Activated CD4-positive, alpha-beta T cell treated with anti-CD3 and anti-CD28 coated beads for 4 hours (primary cell): ENCODE measurements at places on chromosomes 5 and 9.

GRCh38 chr5:157167214-157167621, 1.2 kb upstream of the GARIN3 start:
- DNase-seq = no peak

- no peak for DNase-seq
Observed at GRCh38 chr5:2747363-2748162, 3.9 kb downstream of the IRX2 start.

- no peak for DNase-seq
Observed at GRCh38 chr5:91332267-91333045, 50.7 kb downstream of the ARRDC3 start.

DNA sequence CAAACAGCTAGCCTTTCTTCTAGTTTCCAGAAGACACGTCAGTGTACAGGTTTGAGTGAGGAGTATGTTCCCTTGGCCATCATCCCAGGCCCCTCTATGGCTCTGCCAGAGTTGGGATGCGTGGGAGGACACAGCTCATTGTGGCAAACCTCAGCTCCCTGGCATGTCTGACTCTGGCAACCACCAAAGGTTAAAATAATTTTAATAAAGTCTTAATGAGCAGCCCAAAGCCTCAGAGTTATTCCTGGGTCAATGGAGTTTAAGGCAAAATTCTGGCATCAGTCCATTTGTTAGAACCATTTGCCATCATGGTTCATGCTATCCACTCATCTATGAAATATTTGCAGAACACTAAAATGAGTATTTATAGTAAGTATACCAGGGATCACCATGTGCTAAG, 79.8 kb upstream of the PAPPA start:
- DNase-seq = no peak

GRCh38 chr5:167143716-167144115, 1147.7 kb upstream of the WWC1 start:
- DNase-seq = no peak

GRCh38 chr5:181058786-181059296, 18.8 kb downstream of the BTNL9 start:
- DNase-seq = no peak

DNA sequence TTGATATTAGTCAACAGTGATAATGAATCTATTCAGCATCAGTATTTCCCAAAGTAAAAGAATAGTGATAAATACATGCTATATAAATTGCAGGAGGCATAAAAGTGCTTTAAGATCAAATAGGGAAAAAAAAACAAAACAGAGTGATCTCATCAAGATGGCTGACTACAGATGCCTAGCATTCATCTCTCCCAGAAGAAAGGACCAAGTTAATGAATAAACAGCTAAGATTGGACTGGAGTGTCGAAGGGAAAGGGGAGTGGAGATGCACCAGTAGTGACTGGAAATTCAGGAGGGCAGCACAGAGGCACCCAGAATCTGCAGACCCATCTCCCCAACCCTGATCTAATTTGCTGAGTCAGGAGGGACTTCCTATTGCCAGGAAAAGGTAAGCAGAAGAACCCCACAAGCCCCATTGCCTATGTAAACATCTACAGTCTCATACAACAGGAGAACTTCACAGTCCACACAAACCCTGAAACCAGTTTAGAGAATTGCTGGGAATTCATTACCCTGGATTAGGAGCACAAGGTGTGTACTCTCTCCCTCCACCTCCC, 699.4 kb downstream of the PTPRD start:
- DNase-seq = no peak

DNA sequence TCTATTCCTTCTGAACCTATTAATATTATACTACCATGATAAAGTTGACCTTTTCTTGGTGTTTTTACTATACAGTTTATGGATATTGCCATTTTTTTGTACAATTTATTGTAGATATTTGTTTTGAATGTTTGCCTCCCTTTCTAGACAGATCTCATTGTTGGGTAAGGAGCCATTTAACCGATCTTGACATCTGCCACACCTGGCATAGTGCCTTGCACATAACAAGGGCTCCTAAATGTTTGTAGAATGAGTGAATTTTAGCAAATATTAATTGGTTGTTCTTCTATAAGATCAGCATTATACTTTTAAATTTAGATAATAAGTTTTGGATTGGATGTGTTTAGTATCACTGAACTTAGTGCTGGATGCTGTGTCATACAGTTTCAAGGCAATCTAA, 175.3 kb downstream of the GDNF start:
- no peak for DNase-seq

- DNase-seq = no peak
Observed at GRCh38 chr9:77952635-77953328, 78.8 kb downstream of the GNAQ start.

DNA sequence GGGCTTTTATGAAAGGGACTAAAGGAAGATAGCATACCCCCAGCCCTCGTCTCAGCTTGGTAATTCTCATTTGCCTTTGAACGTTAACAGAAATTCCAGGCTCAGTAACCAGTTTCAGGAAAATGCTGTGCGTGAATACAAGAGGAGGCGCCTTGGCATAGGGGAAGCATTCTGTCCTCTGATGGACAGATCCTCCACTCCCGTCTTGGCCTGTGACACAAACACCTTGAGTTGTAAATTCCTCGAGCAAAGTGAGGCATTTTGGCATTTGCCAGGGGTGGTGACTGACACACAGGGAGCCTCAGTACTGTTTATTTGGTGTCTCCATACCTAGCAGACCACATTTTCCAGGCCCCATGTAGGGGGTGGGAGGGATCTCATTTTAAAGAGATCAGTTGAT, 44.8 kb downstream of the APTX start:
- no peak for DNase-seq

DNA sequence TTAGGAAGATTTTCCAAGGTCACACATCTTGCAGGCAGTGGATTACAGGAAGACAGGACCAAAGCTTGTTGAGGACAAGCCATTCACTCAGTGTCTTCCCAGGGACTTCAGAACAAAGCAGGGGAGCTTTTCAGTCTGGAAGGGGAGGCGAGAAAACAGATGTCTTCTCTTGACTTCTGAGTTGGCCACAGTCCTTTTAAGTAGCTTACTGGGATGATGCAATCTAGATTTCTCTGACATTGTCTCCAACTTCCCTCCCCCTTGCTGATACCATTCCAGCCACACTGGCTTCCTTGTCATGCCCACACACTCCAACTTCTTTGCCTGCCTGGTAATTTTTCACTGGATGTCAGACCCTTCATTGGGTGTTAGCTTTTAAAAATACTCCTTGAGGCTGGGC, 174.2 kb upstream of the TBC1D2 start:
- DNase-seq = no peak

GRCh38 chr5:79692596-79692995, 3.0 kb downstream of the CMYA5 start:
- no peak for DNase-seq
